ENCODE measurements at places on chromosomes 2 and 18. TPM values are rescaled to one million over a fixed set of nuclear protein-coding genes. Genes with fewer than 3 reads are reported as not detected.

DNA sequence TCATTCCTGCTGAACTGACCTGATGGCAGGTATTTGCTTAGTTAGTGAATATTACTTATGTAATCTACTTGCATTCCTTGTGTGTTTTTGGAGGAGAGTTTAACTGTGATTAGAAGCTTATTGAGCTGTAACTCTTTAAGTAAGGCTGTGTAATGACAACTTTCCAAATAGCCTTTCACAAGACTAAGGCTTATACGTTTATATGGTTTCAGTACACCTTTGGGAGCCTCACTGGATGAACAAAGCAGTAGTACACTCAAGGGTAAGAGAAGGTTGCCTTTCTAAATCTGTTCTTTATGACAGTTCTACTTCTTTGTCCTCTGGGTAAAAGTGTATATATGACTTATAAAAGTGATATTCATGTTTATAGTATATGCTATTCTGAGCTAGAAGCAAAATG, 4.3 kb downstream of the ITPRID2 start:
- DNase-seq = no peak

The TTR gene
- total RNA-seq = not detected

GRCh38 chr18:79071503-79072210, 2.5 kb downstream of the ATP9B start:
- no peak for DNase-seq

- no peak for DNase-seq
Measured at GRCh38 chr18:48294899-48295585, 114.1 kb downstream of the ZBTB7C start.

DNA sequence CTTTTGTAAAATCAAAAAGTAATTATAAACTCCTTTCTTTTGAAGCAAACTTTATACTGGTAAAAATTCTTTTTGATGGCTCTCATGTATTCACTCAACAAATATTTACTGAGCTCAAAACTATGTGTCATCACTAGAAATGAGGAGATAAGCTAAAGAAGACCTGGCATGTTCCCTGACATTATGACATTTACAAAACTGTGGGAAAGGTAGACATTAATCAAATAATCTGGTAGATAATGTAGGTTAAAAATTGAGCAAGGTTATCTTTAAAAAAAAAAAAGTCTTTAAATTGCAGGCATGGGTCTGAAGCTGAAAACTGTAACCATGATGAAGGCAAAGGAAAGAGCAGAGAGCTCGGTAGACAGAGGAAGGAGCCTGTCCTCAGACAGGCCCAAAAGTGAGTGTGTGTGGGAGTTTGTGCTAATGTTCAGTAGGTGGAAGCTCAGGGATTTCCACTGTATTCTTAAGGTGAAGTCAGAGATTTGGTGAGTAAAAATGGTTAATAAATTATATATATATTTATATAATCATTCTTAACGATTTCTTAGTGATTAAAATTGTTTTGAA, 612.9 kb downstream of the LRP1B start:
- DNase-seq = no peak

The SYT4 gene
- total RNA-seq = not detected

The C18orf54 gene
- total RNA-seq = 10.2 TPM

- DNase-seq = peak; percentile 88
Measured at GRCh38 chr2:201854221-201854801, 48.0 kb downstream of the CDK15 start.

The PNPT1 gene
- total RNA-seq = 91.6 TPM

GRCh38 chr2:11583840-11584524, 50.1 kb downstream of the GREB1 start:
- peak; percentile 87 for DNase-seq

GRCh38 chr2:65565681-65566080, 133.3 kb upstream of the SPRED2 start:
- no peak for DNase-seq

DNA sequence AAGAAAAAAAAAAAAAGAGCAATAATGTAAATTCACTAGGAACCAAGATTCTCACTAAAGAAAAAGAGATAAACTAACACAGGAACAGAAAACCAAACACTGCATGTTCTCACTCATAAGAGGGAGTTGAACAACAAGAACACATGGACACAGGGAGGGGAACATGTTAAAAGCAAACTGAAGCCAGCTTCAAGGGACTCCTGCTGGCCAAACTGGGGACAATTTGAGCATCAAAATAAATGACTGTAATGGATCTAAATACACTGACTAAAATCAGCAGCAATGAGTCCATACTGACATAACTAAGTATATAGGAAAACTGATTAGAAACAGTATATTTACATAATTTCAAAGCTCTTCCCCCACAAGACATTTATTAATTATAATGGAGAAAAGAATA, 73.0 kb downstream of the FARSB start:
- no peak for DNase-seq

GRCh38 chr18:33870059-33870458, 292.0 kb downstream of the ASXL3 start:
- DNase-seq = no peak

The ASTL gene
- total RNA-seq = not detected

The COL4A3 gene
- not detected for total RNA-seq

Data from SJSA1 (cell line).